Heart right ventricle (tissue), 16 donors: ENCODE measurements at places on chromosomes 12 and 14.

GRCh38 chr12:10027721-10028120 lies 2.8 kb upstream of the CLEC9A start:
- DNase-seq: no peak

GRCh38 chr14:59484639-59485175 lies 390 bp downstream of the JKAMP start:
- DNase-seq: no peak

DNA sequence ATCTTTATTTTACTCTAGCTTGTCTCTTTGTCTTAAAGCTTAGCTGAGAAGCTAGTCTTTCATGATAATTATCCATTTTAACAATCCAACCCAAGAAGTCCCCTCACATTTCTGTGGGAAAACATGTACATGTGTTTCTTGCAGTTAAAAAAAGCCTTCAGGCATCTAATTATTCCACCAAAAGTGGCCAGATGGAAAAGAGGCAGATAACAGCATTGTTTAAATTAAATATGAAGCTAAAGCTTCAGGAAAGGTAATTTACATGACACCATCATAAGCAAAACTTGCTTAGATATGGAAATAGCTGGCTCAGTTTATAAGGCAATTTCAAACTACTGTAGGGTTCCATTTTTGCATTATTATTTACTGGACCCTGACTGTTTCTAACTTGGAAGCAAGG lies 175.4 kb downstream of the UNC79 start:
- DNase-seq: no peak

- DNase-seq: no peak
These were observed 219.7 kb upstream of the PRICKLE1 start for GRCh38 chr12:42809226-42809625.

DNA sequence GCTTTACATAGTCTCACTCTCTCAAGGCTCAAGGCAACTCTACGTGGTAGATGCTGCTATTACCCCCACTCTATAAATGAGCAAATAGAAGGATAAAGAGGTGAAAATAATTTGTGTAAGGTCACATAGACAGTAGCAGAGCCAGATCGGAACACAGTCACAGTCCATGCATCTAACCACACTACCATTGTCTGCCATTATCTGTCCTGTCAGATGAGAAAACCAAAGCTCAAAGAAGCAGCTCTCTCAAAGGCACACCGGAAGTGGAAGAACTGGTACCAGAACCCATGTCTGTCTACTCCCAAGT lies 134.4 kb upstream of the NUDT4 start:
- no peak for DNase-seq

DNA sequence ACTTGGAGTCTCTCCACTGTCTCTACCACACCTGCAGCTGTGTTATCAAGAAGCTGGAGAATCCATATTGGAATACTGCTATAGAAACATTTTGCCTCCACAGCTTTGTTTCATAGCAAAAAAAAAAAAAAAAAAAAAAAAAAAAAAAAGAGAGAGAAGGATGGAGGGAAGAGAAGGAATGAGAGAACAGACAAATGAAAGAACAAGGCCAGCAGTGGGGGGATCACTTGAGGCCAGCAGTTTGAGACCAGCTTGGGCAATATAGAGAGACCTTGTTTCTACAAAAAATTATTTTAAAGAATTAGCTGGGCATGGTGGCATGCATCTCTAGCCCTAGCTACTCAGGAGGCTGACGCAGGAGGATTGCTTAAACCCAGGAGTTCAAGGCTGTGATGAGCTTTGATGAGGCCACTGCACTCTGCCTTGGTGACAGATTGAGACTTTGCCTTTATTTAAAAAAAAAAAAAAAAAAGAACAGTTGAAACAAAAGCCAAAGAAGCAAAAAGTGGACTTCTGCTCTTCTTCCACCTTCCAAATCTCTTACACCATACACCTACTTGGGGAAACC lies 8.1 kb downstream of the VEZT start:
- no peak for DNase-seq

DNA sequence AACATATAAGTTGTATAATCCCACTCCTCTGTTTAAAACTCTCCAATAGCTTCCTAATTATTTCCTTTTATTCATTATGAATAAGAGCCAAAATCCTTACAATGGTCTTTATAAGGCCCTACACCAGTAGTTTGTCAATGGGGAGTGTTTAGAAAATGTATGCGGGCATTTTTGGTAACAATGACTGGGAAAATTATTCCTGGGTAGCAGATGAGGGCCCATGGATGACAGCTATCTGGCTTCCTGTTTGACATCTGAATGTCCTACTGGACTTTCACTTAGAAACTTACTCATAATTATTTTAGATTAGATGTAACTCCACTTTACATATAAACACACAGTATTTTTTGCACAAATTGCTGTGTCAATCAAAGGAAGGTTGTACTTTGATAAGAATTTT lies 101.2 kb downstream of the PAPLN start:
- DNase-seq: no peak

DNA sequence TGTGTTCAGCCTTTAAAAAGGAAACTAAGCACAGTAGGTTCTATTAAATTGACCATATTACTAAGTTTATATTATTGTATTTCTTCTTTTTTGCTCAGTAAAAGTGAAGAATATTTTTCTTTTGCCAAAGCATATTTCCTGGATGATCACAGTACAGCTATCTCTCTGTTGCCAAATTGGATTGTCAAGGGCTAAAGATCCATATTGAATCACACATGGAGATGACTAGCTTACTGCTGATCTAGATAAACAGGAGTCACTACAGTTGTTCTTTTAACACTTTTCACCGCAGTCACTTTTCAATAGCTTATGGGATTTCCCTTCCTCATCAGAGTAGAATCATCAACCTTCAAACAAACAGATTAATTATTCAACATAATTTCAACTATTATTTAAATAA lies 78.6 kb downstream of the LRRC9 start:
- no peak for DNase-seq

DNA sequence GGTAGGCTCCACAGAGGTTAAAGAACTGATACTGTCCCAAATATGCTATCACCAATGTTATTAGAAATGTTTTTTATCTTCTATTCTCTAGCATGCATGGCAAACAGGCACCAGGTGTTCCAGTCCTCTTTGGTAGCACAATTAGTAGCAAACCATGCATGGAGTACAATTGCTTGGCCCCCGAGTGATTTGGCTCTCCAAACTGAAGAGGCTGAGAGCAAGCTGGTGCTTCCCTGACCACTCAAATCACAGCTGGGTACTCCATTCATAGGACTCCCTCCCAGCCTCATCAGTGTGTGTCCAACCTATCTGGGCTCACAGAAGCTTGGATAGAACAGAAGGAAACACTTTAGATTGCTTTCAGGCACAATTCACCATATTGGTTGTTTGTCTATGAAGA lies 93.4 kb downstream of the DIO2 start:
- DNase-seq: no peak

- no peak for DNase-seq
These were observed 100.9 kb upstream of the PKP2 start for GRCh38 chr12:32997471-32997870.

GRCh38 chr12:107223821-107224220 lies 130.5 kb upstream of the CRY1 start:
- no peak for DNase-seq

GRCh38 chr12:47940773-47941474 lies 22.5 kb upstream of the TMEM106C start:
- DNase-seq: no peak

GRCh38 chr14:23130871-23131270 lies 11.8 kb upstream of the CEBPE start:
- DNase-seq: no peak
